ENCODE measurements at places on chromosomes 12 and 14.

DNA sequence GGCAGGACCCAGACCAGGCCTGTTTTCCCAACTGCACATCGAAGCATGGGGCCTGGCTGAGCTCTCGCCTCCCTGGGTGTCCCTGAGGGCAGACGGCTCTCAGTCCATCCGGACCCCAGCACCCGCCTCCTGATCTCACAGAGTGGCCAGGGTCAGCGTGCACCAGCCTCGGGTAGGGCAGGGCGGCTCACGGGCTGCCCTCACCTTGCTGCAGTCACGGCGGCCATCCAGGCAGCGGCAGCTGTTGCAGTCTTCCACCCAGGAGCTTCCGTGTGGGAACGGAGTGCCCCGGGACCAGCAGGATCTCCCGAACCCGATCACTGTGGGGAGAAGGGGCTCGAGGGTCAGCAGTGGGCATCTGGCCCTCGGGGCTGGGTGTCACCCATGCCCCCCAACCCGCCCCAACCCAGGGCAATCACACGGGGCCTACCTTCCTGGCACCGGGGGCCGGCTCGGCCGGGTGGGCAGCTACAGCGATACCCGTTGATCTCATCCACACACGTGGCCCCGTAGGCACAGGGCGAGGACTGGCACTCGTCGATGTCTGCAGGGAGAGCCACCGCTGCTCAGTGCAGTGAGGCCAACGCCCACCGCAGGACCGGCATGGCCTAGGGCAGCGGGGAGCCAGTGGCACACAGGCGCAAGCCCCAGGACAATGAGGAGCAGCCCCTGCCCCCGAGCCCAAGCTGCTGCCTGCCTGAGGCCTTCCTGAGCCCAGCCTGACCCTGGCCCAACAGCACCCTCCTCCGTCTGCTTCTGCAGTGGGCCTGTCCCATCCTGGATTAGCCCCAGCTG, 22.2 kb downstream of the JAG2 start:
- DNase-seq = no peak

DNA sequence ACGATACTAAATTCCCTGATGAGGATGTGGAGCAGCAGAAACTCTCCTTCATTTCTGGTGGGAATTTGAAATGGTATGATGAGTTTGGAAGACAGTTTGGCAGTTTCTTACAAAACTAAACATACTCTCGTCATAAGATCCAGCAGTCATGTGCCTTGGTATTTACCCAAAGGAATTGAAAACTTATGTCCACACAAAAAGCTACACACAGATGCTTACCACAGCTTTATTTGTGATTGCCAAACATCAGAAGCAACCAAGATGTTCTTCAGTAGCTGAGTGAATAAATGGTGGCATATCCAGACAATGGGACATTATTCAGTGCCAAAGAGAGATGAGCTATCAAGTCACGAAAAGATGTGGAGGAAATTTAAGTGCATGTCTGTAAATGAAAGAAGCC, 10.7 kb upstream of the APOLD1 start:
- no peak for DNase-seq

GRCh38 chr12:115419145-115419646, 735.2 kb upstream of the TBX3 start:
- DNase-seq = no peak

DNA sequence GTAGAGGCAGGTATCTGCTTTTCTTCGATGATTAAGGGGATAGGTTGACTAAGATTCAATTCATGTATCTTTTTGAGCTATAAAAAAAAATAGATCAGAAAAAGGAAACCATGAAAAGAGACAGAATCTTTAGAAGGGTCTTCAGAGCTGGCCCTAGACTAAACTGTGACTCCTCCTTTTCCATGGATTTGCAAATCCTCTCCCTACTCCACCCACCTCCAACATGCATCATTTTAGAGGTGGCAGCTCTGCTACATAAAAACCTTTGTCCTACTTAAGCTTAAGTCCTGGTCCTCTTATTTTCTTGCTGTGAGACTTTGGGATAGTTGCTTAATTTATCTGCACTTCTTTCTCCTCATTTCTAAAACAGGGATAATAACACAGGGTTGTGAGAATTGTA, 48.4 kb upstream of the LIMA1 start:
- no peak for DNase-seq

DNA sequence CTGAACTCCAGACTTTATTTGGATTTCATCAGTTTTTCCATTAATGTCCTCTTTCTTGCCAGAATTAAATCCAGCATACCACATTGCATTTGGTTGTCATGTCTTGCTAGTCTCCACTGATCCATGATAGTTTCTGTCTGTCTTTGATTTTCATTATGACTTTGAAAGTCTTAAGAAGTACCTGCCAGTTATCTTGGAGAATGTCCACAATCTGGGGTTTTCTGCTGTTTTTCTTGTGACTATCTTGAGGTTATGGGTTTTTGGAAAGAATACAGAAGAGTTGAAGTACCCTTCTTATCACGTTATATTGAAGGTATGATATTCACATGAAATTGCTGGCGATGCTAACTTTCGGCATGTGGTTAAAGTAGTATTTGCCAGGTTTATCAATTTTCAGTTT, 282.3 kb upstream of the PRICKLE1 start:
- no peak for DNase-seq

- no peak for DNase-seq
Measured at GRCh38 chr12:3071107-3071506, 6.1 kb upstream of the TSPAN9 start.

DNA sequence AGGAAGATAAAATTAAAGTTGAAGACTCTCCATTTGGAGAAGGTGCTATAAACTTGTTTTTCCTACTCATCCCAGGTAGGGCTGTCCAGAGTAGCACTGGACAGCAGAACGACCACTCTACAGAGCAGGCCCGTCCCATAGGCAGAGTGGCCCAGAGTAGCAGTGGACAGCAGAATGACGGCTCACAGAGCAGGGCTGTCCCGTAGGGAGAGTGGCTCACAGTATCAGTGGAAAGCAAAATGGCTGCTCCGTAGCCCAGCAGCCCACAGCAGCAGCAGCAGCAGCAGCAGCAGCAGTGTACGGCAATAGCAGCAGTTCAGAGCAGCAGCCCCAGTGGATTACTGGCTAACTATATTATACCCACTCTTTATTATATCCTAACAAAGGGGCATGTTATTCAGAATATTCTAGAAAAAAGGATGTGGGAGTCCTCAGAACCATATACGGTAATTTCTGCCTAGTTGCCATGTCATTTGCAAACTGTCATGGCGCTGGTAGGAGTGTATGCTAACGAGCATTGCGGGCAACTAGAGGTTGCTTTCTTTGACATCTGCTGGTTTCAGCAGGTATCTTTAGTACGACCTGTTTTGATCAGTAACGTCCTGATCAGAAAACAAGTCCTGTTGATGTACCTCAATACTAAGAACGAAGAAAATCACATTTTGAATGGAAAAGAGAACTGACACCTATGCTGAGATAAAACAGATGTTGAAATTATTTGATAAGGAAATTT, 567.3 kb downstream of the SLC16A7 start:
- DNase-seq = no peak
